ENCODE measurements at places on chromosomes 3 and 15.
A peak's percentile ranks its signal among the peaks of the same experiment; 100 is the strongest.

DNA sequence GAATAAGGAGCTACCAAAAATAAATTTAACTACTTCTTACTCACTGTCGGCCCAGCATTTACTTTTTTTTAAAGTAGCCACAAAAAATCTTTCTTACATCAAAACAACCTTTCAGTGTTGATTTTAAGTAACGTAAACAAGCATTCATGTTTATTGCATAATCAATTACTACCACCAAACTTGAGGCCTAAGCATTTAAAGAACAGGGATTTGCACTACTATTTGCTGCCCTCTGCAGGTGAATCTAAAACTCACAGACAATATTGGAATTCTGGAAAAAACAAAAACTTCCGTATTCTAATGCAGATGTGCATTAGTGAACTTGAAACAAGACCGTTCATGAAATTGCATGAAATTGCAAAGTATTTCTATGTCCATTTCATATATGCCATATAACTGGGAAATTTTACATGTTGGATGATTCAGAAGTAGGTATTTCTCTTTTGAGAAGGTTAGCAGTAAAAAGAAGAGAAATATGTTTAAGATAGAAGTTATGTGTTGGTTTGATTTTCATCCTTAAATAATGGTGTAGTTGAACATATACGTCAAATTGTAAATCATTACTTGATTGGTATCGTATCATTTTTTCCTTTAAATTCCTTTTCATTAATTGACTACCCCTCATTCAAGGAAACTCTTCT lies 55.6 kb downstream of the CGGBP1 start:
- DNase-seq, result no peak

DNA sequence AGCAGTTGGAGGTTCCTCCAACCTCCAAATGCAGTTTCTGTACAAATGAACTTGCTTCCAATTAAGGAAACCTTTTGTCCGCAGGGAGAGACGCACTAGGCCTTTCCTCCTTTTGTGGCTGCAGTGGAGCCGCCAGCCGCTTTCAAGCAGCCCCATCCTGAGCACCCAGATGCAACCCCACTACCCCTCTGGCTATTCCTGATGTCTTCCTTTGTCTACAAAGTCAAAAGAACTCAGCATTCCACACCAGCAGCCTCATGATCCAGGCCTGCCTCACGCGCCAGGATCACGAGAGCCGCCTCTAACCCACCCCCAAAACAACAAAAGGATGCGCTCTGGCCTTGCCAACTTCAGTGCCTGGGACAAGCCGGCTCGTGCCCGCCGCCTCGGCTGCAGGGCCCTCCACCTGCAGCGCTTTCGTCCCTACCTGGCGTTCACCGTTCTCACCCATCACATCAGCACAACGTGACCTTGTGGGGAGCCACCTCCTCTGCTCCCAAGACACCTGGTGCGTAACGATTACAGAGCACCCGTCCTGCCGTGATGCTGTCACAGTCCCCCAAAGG lies 48.2 kb upstream of the MUC4 start:
- no peak for DNase-seq

DNA sequence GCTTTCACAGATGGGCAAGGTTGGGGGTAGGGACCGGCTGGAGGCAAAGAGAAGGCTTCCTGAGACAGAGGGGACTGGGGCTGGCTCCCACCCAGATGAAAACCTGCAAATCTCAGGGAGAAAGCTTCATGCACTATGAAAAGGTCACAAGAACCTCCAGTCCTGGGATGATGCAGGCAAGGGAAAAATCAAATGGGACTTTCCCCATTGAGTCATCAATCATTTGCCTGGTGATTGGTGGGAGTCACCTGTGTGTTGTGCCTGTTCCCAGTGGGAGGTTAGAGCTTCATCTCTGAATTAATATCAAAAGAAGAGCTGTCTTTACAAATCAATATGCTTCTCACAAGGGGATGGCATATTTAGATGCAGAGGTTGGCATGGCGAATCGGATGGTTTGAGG lies 49.9 kb downstream of the CACNA1D start:
- no peak for DNase-seq

GRCh38 chr3:53079147-53079546 lies 33.3 kb upstream of the SFMBT1 start:
- peak; percentile 30 for DNase-seq

DNA sequence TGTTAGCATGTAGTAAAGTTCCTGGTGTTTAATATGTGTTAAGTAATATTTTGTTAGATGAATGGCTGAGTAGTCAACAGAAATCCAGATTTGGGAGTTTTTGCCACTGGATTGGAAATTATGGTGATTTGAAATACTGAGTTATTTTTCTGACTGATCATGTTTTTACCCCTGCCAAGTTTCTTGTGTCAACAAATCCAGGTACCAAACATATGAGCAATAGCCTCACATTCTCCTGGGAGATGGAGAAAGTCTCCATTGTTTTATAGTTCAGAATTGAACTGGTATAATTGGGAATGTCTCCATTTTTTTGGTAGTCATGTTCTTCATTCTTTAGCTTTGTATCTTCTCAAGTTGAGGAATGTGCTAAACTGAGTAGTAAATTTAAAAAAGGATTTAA lies 767.2 kb upstream of the LMCD1 start:
- no peak for DNase-seq

GRCh38 chr3:55888282-55888885 lies 401.3 kb upstream of the WNT5A start:
- DNase-seq, result no peak

DNA sequence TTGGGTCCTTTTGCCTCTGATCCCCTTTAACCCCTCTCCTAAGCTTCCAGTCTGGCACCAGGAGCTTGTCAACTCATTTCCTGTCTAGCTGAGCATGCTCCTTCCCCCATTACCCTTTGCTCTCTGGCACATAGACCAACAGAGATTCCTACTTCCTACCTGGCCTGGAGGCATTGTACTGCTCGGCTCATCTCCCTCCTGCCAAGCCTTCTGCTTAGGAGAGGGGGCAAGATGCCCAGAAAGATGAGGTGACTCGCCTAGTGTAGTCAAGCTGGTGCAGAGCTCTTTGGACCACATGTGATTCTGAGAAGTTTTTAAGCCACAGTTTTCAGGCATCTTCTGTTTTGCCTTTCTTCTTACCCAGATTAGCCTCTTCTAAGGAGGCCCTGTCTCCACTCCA lies 95.4 kb downstream of the ZNF621 start:
- DNase-seq, result peak; percentile 42

DNA sequence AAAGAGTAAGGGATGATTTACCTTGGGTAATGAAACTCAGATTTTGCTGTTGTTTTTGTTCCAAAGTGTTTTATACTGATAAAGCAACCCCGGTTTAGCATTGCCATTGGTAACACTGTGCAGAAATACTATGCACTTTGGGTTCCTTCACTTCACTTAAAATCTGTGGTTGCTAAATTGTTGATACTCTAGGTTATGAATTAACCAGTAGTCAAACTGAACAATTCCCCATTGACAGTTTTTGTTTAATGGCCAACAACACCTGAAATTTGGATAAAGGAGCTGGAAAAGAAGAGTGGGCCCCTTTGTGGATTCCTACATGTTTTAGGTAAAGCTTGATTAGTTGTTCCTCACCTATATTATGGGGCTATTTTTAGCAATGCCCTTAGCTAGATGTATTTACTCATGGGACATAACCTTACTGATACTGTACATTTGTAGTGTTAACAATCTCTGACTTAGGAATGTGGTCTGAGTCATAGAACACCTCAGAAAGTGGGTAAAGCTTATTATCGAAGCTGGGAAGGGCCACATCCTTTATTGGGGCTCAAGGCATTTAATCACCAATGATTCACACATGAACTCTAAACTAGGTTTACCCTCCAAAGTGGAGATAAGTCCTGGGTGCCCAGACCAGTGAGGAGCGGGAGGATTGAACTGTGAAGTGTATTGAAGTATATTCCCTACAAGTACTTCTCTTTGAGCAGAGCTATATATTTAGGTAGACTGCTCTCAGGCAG lies 29.5 kb upstream of the THRB start:
- DNase-seq, result no peak

- DNase-seq, result no peak
Measured at GRCh38 chr3:97930018-97930417, 42.2 kb downstream of the RIOX2 start.

DNA sequence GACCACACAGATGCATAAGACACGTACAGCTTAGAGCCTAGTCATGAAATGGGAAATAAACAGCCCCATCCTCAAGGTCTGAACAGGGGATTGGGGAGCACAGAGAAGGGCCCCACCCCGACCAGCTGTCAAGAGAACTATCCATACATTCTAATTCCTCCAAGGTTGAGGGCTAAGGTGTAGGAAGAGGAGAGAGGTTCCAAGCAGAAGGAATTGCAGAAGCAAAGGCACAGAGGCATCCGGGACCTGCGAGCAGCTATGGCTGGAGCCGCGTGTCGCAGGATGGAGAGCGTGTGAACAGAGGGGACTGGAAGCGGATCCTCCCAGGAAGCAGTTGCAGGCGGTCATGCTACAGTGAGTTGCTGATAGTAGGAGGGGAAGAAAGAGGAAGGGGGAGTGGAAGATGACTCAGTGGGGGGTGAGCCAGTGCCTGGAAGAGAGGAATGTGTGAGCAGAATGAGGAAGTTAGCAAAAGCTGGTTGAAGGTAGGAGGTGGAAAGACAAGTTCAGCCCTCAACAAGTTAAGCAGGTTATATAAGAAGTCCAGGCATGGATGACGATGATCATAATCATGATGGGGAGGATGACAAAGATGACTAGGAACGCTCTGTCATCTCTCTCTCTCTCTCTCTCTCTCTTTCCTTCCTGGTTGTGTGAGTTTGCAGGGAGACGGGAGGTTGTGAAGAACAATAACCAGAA lies 89.7 kb downstream of the LIPC start:
- peak; percentile 97 for DNase-seq

DNA sequence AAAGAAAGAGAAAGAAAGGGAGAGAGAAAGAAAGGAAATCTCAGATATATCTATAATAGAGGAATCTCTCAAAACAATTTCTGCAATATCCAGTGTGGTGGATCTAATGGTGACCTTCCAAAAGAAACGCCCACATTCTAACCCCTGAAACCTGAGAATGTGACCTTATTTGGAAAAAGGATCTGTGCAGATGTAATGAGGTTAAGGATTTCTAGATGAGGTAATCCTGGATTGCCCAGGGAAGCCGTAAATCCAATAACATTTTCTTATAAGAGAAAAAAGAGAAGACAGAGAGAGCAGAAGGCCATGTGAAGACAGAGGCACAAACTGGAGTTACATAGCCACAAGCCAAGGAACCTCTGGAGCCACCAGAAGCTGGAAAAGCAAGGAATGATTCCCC lies 307.6 kb downstream of the ZBTB20 start:
- no peak for DNase-seq
